Ovary (tissue), 10 donors: ENCODE measurements at places on chromosomes 2 and 18. TPM values are rescaled to one million over a fixed set of nuclear protein-coding genes. Genes with fewer than 3 reads are reported as not detected.

The SIX3 gene
- total RNA-seq, result not detected

The RAD51AP2 gene
- total RNA-seq, result 0.24 TPM

The NAGK gene
- 68.1 TPM for total RNA-seq

The MAIP1 gene
- 16.2 TPM for total RNA-seq

The CNOT9 gene
- 28.3 TPM for total RNA-seq

The FSHR gene
- 2.4 TPM for total RNA-seq

The SCG2 gene
- total RNA-seq, result 0.97 TPM

The HOXD3 gene
- 18.7 TPM for total RNA-seq

The ARHGAP28 gene
- 16.9 TPM for total RNA-seq

The CNDP1 gene
- total RNA-seq, result not detected

The HOXD9 gene
- 13.6 TPM for total RNA-seq

The B4GALT6 gene
- total RNA-seq, result 10.3 TPM

The ANKRD29 gene
- total RNA-seq, result 25.7 TPM

The GRP gene
- total RNA-seq, result not detected

The ADAM23 gene
- 1.5 TPM for total RNA-seq

The RAX gene
- not detected for total RNA-seq

The ADD2 gene
- total RNA-seq, result 0.68 TPM

The HSPE1 gene
- 57.8 TPM for total RNA-seq

The CFLAR gene
- total RNA-seq, result 69.5 TPM

The TMEM17 gene
- total RNA-seq, result 1.9 TPM

The B3GNT7 gene
- total RNA-seq, result 25.3 TPM

The TYMS gene
- total RNA-seq, result 7.9 TPM

The ANKRD30BL gene
- 1.2 TPM for total RNA-seq

The SIX2 gene
- not detected for total RNA-seq

The NEURL3 gene
- not detected for total RNA-seq

The SERPINB13 gene
- not detected for total RNA-seq

The CNRIP1 gene
- total RNA-seq, result 48.9 TPM

The CRYGD gene
- total RNA-seq, result 2.4 TPM

The COLEC12 gene
- 0.78 TPM for total RNA-seq

The CYP1B1 gene
- total RNA-seq, result 12.5 TPM

The TGFA gene
- 1.0 TPM for total RNA-seq

The LRP1B gene
- 0.37 TPM for total RNA-seq

The GATA6 gene
- 221 TPM for total RNA-seq

The UGT1A4 gene
- total RNA-seq, result 0.36 TPM

The SKOR2 gene
- not detected for total RNA-seq

The TRIB2 gene
- total RNA-seq, result 68.1 TPM

The ADGRF3 gene
- total RNA-seq, result not detected

The GNAL gene
- 5.5 TPM for total RNA-seq

The KIF1A gene
- 1.2 TPM for total RNA-seq

The SP5 gene
- total RNA-seq, result 2.9 TPM

The EFHD1 gene
- 44.4 TPM for total RNA-seq

The C18orf54 gene
- total RNA-seq, result 2.1 TPM

The GPR45 gene
- not detected for total RNA-seq
